ENCODE measurements at places on chromosomes 6 and 20.

- no peak for DNase-seq
Measured at GRCh38 chr6:41257369-41258195, 28.9 kb downstream of the TREM1 start.

GRCh38 chr6:15551798-15552197, 111.0 kb downstream of the DTNBP1 start:
- DNase-seq, result no peak

- no peak for DNase-seq
Measured at GRCh38 chr20:38975539-38976120, 13.5 kb downstream of the DHX35 start.

DNA sequence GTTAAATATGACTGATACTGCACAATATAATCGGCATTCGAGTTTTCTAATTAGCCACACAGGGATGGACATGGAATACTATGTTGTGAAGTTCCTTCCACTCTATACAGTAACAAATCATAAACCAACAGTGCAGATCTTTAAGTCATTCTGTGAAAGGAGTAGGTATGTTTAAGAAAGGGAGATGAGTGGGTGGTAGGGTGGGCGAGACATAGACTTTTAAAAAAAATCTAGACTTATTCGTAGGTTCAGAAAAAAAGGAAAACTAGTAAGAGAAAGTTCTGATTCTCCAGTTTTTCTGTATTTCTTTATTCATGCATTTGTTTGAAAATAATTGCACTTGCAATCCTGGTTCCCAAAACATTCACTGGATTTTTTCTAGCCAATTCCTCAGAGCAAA, 61.8 kb downstream of the SYNDIG1 start:
- DNase-seq, result no peak

DNA sequence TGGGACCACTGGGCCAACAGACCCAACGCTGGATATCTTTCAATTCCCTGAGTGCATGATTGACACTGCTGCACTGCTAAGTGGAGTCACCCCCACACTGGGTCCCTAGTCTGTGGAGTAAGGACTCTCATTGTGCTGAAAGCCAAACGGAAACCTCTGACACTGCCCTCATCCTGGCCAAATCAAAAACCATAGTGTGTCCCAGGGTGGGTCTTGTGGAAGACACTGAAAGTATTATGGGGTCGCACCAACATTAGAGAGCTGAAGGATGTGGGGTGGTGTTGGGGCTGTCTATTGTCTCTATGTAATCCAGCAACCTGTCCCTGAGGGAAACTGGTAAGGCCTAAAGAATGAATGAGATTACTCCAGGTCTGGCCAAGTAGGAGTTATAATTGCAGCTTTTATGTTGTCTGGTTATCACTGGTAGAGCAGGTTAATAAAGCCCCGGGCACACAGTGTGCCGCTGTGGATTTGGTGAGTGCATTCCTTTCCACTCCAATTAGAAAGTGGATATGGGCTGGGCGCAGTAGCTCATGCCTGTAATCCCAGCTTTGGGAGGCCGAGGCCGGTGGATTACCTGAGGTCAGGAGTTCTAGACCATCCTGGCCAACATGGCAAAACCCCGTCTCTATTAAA, 57.9 kb downstream of the HLA-A start:
- DNase-seq, result no peak

GRCh38 chr6:26607434-26608230, 10.9 kb downstream of the ABT1 start:
- DNase-seq, result peak; percentile 73

- DNase-seq, result no peak
Measured at GRCh38 chr6:113184736-113185135, 672.4 kb upstream of the MARCKS start.

Data from suppressor macrophage treated with lipopolysaccharide for 4 hours (primary cell).